Right lobe of liver (tissue), 6 donors: ENCODE measurements at places on chromosomes 2 and 18.
A peak's percentile ranks its signal among the peaks of the same experiment; 100 is the strongest.

DNA sequence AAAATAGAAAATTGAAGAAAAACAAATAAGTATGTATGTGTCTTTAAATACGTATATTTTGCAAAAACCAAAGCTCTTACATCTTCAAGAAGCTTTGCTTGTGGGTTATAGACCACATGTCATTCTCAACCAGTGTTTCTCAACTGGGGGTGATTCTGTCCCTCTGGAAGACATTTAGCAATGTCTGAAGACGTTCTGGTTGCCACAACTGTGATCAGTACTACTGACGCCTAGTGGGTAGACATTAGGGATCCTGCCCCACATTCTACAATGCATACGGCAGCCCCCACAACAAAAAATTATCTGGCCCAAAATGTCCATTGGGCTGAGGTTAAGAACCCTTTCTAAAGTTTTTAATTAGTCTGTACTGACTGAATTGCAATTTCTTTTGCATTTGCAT is 48.4 kb downstream of the UNC50 start:
- no peak overlapping the region for H3K27ac ChIP-seq
- H3K4me1 ChIP-seq, result no peaks in the 10 kb centered on the region
- no peaks in the 10 kb centered on the region for H3K36me3 ChIP-seq
- H3K27me3 ChIP-seq, result no peaks in the 10 kb centered on the region
- H3K4me3 ChIP-seq, result no peak overlapping the region
- DNase-seq, result no peak

GRCh38 chr2:95158891-95159619 is 593 bp downstream of the ZNF514 start:
- peak; percentile 63 for DNase-seq
- no peaks in the 10 kb centered on the region for H3K36me3 ChIP-seq
- H3K4me1 ChIP-seq, result no peaks in the 10 kb centered on the region
- H3K27me3 ChIP-seq, result no peaks in the 10 kb centered on the region

DNA sequence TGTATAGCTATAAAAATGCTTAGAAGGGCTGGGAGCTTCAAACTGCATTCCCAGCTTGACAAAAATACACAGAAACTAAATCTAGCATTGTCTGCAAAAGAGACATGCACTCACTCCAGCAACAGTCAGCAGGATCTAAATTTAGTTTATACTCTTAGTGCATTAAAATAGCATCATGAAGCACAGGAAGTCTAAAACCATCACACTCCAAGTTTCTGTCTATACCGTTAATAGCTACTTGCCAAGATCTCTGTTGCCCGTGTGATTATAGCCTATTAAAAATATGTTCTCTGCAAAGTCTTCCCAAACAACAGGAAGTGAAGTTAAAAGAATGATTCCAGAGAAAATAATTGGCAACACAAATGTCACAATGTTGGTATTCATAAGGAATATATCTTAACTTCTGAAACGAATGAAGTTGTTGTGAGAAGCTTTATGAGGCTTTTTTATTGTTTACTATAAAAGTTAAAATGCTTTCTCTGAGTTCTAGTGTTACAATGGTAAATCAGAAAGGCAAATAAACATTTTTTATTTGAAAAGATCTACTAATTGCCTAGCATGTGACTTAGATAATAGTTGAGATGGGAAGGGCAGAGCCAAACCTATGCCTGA is 184.2 kb downstream of the ZNF385B start:
- no peak overlapping the region for H3K27ac ChIP-seq
- no peaks in the 10 kb centered on the region for H3K36me3 ChIP-seq
- no peaks in the 10 kb centered on the region for H3K27me3 ChIP-seq
- no peak overlapping the region for H3K4me3 ChIP-seq

GRCh38 chr2:56741601-56742102 is 557.9 kb downstream of the CCDC85A start:
- H3K4me1 ChIP-seq, result no peaks in the 10 kb centered on the region
- H3K4me3 ChIP-seq, result no peak overlapping the region
- no peak for DNase-seq
- H3K27me3 ChIP-seq, result no peaks in the 10 kb centered on the region
- no peak overlapping the region for H3K27ac ChIP-seq
- H3K36me3 ChIP-seq, result no peaks in the 10 kb centered on the region
